NCI-H69 (cell line): ENCODE measurements at places on chromosomes 4 and X.

GRCh38 chr4:159144112-159144694, 41.3 kb downstream of the RAPGEF2 start:
- DNase-seq: no peak

DNA sequence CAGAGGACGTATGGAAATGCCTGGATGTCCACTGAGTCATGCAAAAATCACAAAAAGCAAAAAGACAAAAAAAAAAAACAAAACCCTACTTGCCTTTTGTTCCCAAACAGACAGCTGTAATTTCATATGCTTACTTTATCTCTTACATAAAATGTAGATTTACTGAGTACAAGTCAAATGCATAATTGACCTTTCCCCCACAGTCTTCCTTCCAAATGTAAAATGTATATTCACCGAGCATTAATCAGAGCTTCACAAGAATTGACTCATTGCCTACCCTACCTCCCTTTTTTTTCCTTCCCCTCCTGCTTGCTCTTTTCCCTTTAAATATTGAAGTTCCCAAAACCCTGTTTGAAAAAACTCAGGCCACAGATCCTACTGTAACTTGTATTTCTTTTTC, 32.5 kb upstream of the TMPRSS11B start:
- DNase-seq: no peak

DNA sequence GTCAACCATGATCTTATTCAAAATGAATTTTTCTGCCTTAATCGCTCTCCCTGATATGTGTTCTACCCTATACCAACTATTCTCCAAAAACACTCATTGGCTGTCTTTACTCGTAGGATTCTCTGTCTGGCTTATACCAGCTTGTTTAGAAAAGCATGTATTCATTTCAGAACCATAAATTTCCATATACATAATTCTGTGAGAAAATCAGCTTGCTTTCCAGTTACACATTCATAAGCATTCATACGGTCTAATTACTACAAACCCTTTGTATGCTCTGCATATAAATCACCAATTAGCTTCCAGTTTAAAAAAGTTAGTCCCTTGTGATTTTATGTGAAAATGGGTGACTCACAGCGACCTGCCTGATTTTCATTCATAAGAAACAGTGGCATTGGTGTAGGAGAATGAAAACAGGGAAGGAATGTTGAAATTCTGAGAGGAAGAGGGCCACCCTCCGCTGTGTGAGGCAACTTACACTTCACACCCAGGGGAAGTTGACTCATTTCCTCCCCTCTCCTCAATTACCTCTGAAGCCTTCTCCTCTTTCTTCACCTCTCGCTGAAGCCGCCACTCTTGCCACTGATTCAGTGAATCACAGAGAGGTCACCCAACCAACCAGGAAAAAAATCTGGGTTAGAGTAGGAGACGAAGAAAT, 63.3 kb downstream of the MEPE start:
- DNase-seq: no peak

- DNase-seq: no peak
Observed at GRCh38 chr4:52752936-52753335, 1.7 kb upstream of the ERVMER34-1 start.

- no peak for DNase-seq
Observed at GRCh38 chr4:183823434-183823833, 81.7 kb upstream of the STOX2 start.

GRCh38 chr4:78863254-78863869, 75.9 kb downstream of the PAQR3 start:
- DNase-seq: no peak

DNA sequence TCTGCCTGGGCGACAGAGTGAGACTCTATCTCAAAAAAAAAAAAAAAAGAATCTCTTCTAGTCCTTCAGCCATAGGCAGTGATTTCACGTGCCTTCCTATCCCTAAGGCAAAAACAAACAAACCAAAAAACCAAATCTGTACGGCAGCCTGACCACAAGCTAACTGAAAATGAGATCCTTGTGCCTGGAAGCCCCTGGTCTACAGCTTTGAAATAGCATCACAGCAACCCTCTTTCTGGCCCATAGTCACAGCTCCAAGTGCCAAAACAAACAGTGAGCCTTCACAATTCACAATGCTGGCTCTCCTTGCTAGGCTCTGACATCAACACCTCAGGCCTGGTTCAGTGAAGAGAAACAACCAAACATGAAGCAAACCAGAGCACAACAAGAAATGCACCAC, 46.1 kb downstream of the TMEM150C start:
- DNase-seq: peak; percentile 64

GRCh38 chrX:14630733-14631132, 101.4 kb downstream of the GLRA2 start:
- peak; percentile 9 for DNase-seq

- peak; percentile 37 for DNase-seq
Observed at GRCh38 chrX:54529151-54529550, 868 bp upstream of the GNL3L start.

DNA sequence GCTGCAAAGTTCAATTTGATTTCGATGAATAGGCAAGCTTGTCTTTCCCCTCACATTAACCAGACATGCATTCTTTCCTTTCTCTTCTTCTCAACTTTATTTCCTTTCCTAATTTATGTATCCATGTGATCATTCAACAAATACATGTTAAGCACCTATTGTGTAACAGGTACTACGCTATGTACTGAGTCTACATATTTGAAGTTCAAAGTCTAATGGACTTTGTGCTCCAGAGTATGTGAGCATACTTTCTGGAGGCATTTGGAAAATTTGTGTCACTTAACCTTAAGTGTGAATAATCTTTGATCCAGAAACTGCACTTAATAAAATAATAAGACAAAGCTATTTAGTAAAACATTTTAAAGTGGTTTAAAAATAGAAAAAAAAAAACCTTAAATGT, 675.3 kb upstream of the CT83 start:
- DNase-seq: no peak

GRCh38 chr4:66091786-66092185, 421.5 kb upstream of the EPHA5 start:
- no peak for DNase-seq

GRCh38 chr4:54499308-54500074, 158.3 kb upstream of the KIT start:
- no peak for DNase-seq

DNA sequence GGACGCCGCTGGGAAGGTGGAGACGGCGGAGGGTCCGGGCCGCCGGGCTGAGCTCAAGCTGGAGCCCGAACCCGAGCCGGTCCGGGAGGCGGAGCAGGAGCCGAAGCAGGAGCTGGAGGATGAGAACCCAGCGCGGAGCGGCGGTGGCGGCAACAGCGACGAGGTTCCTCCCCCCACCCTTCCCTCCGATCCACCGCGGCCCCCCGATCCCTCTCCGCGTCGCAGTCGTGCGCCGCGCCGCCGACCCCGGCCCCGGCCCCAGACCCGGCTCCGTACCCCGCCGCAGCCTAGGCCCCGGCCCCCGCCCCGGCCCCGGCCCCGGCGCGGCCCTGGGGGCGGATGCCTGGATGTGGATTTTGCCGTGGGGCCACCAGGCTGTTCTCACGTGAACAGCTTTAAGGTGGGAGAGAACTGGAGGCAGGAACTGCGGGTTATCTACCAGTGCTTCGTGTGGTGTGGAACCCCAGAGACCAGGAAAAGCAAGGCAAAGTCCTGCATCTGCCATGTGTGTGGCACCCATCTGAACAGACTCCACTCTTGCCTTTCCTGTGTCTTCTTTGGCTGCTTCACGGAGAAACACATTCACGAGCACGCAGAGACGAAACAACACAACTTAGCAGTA, 483 bp downstream of the USP27X start:
- peak; percentile 6 for DNase-seq
